ENCODE measurements at places on chromosomes 11 and 22.

GRCh38 chr11:43316451-43316850 is 4.7 kb downstream of the API5 start:
- no peak for ATAC-seq

DNA sequence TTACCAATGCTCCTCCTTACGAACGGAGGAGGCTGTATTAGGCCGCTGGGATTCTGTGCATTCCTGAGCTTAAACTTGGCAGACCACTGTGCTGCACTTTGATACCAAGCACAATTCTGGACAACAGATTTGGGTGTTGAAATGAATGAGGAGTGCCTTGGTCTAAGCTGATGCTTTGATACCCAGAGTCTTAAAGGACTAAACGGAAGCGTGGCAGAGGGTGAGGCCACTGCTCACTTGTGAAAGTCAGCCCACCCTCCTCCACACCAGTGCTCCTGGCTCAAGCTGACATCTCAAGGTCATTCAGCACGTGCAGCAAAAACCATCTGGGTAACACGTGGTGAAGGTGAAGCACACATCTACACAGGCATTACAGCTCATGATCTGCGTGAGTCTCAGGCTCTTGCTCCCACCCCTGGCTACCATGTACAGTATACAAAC is 85.9 kb downstream of the MICAL3 start:
- no peak for ATAC-seq

GRCh38 chr22:21652010-21652546 is 10.0 kb downstream of the SDF2L1 start:
- ATAC-seq = peak; percentile 98

DNA sequence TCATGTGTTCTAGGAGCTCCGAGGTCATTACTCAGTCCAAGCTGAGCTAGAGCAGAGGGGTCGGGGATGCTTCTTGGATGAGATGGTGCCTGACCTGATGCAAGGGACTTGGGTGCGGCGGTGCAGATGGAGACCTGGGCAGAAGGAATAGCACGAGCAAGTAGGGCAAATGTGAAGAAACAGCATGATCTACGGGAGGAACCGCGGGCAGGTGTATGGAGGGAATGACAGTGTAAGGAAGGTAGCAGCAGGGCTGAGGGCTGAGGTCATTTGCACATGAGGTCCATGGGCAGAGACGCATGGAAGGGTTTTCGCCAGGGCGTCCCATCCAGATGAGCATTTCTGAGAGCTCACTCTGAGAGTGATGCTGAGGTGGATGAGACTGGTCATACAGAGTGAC is 14.9 kb downstream of the SLC37A2 start:
- ATAC-seq = no peak

DNA sequence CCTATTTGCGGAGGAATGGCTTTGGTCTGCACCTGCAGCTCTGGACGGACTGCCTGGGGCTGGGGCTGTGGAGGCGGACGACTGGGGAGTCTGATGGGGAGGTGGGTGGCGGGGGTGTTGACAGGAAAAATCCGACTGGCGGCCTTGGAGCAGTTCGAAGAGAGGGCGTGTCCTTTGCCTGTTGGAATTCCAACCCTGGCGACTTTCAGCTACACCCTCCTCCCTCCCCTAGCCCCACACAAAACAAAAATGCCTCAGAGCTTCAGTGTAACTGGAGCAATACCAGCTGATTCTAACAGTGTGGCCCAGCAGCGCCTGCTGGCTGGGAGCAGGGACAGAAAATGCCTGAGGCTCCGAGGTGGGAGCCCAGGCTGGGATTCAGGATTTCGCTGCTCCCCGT is 85.4 kb downstream of the ATXN10 start:
- ATAC-seq = no peak

GRCh38 chr22:43398246-43398645 is 13.6 kb upstream of the MPPED1 start:
- ATAC-seq = no peak

DNA sequence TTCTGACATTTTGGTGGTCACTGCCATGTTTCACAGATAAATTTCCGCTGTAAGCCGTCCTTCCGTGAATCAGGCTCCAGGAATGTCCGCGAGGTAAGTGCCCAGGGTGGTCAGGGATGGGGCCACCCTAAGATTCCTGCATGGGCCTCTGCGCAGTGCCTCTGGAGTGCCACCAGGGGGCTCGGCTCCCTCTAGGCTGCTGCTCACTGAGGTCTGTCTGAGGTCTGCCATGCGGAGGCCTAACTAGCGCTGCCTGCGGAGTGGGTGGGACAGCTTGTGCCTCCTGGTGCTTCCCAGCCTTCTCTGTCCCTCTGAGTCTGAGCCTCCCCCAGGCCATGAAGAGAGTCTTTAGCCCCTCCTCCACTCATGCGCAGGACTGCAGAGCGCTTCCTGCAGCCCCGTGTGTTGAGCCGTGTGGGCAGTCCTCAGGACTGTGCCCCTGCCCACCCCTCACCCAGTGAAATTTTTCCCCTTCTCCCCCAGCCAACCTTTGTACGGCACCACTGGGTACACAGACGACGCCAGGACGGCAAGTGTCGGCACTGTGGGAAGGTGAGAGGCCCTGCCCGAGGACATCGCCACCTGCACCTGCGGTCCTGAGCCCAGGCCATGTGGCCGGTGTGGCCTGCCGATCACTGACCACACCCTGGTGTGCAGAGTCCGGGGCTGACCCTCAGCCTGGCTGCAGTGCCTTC is 11.9 kb upstream of the MDK start:
- peak; percentile 74 for ATAC-seq

DNA sequence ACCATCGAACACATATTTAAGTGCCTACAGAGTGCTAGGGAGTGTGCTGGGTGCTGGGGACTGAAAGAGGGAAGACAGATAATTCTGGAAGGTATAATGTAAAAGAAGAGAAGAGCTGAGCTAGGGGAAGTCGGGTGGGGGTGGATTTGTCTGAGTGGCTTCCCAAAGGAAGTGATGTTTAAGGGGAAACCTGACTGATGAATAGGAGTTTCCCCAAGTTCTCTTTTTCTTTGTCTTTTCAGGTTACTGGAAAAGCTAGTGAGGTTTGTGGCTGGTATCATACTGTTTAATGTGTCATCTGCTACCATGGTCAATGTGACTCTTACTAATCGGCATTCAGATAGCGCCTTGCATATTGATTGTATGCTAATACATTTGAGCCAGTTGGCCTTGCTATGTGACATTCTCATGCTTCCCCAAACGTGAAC is 151.6 kb upstream of the MTMR2 start:
- ATAC-seq = peak; percentile 92

DNA sequence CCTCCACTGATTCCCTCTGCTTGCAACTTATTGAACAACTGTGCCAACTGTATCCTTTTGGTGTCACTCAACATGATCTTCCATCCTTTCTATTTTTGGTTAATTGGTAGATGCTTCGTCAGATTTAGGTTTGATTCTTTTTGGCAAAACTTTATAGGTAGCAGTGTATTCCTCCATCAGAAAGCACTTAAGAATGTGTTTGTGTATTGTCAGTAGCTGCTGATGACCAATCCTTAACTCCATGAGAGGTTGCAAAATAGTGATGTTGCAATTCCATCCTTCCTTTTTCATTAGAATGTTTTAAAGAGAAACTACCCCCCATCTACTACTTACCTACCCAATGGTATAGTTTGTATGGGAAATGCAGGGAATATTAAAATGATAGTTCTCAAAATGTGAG is 22.1 kb downstream of the FAM76B start:
- no peak for ATAC-seq

DNA sequence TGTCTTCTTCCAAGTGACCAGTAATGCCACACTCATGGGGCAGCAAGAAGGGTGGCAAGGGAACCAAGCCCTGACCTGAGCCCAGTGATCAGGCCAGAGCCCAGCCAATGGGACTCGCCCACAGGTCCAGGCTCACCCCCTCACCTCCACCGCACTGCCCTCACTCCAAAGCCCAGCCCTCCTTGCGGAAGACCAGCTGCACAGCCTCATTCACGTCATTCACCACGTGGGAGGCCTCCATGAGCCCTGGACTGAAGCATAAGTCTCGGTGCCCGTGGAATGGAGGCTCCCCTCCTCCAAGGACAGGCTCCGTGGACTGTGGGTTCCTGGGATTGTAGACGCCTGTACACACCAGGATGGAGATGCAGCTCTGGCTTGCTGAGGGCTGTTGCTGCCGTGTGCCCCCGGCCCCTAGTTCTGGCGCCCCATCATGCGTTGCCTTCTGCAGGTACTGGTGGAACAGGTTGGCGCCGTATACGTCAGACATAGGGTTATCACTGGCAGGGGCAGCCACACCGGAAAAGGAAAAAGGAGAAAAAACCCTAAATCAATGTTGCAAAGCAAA is 16.8 kb upstream of the TMEM121B start:
- no peak for ATAC-seq

- no peak for ATAC-seq
Observed at GRCh38 chr11:13119941-13120520, 110.9 kb downstream of the RASSF10 start.

DNA sequence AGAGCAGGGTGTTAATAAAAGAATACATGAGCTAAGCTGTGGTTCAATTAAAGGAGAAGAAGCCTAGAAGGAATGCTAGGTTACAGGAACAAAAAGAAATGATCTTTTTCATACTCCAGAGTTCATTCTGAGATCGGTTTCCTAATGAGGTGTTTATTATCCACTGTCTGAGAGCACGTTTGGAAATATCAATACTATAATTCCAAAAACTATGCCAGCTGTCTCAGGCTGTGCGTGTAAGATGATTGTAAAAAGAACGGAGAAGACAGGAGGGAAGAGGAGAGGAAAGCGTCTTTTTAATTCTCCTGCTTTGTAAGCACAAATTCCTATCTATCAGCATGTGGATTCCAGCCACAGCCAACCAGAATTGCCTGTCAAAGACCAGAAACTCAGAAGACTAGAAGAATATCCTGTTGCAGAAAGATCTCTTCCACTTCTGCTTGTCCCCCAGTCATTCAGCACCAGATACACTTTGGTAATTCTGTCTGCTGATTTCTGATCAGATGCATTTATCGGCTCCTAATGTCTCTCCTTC is 25.7 kb downstream of the APOL5 start:
- ATAC-seq = no peak

GRCh38 chr11:3030289-3031070 is 26.7 kb downstream of the CARS1 start:
- no peak for ATAC-seq

GRCh38 chr11:82855616-82856015 is 44.6 kb downstream of the PRCP start:
- no peak for ATAC-seq

GRCh38 chr11:36273110-36273509 is 16.1 kb downstream of the COMMD9 start:
- ATAC-seq = no peak

GRCh38 chr11:111105566-111105965 is 140.0 kb upstream of the POU2AF2 start:
- ATAC-seq = no peak

DNA sequence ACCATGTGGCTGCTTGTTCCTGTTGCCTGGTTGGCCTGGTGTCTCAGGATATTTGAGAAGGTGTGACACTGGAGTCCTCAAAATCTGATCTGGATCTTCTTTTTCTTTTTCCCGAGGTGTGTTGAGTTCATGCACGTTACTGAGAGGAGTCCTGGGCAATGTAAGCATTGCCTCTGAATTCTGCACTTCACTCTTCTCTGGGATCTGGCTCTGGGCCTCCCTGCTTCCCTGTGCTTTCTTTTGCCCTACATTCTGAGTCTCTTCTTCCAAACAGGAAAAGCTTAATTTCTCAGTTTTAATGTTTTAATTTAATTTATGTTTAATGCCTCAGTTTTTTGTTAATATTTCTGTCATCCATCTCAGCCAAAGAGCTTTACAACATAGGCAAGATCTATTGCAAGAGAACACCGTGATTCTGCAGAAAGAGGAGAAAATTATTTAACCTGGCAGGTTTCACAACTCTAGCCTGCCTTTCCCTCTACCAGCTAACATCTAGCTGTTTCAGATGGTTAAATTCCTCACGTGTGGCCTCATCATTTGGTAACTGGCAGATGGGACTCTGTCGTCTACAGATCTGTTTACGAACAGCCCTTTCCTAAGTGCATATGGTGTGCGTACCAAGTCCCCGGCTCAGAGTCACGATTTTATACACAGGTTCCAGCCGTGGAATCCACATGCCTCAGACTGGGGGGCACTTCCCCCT is 24.7 kb downstream of the LDLRAD3 start:
- ATAC-seq = no peak

DNA sequence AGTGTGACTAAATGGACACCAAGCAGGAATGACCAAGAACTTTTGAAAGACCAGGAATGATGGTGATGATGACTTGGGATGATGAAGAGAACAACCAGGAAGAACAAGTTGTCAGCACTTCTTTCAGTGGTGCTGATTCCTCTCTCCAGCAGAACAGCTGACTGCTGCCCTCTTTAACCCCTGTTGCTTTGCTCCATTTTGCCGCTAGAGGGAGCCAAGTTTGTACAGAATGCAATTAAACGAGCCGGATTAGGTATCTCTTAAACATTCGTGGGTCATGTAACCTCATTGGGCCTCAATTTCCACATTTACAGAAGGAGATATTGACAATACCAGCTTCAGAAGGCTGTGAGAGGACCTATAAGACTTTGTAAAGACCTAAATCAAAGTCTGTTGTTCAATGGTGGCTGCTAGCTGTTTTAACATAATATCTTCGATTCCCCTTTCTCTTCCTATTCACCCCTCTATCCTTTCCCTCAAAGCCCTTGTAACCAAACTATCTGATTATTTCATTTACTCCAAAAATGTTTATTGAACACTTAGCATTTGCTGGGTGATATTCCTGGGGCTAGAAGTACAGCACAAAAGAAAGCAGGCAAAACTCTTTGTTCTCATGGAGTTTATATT is 1.9 kb downstream of the OR4S1 start:
- ATAC-seq = peak; percentile 41

GRCh38 chr11:103055221-103055890 is 36.6 kb downstream of the DCUN1D5 start:
- no peak for ATAC-seq

- no peak for ATAC-seq
Observed at GRCh38 chr22:48391171-48391711, 1436.4 kb downstream of the BRD1 start.

GRCh38 chr11:57308426-57309060 is 16.2 kb downstream of the TNKS1BP1 start:
- ATAC-seq = no peak

GRCh38 chr11:108160970-108161566 is 39.7 kb downstream of the ACAT1 start:
- ATAC-seq = peak; percentile 44

- ATAC-seq = no peak
Observed at GRCh38 chr11:34050581-34051348, 766 bp upstream of the CAPRIN1 start.

DNA sequence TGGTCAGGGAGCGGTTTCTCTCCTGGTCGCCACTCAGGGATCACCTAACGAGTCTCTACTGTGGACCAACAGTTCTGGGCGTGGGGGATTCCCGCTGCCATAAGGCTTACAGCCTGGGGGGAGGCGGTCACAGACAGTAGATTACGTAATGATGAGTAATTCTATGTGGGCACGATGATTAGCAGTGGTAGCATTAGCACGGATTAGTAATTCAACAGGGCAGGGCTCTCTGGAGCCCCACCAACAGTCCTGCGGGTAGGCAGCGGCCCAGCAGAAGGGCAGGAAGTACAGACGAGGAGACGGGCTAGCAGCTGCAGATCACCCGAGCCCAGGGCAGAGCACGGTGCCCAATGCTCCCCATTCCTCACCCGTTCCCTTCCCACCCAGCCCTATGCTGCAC is 3.6 kb downstream of the SHISAL1 start:
- peak; percentile 55 for ATAC-seq

GRCh38 chr11:66014804-66015453 is 3.1 kb downstream of the CST6 start:
- ATAC-seq = no peak

- ATAC-seq = no peak
Observed at GRCh38 chr22:45522462-45522861, 19.8 kb downstream of the FBLN1 start.

- no peak for ATAC-seq
Observed at GRCh38 chr11:12829131-12829530, 154.9 kb downstream of the TEAD1 start.
